ENCODE measurements at places on chromosomes 6 and 20.
A peak's percentile ranks its signal among the peaks of the same experiment; 100 is the strongest.

- DNase-seq, result no peak
Observed at GRCh38 chr6:110408901-110409300, 6.5 kb downstream of the DDO start.

GRCh38 chr6:3822747-3823445 lies 26.3 kb upstream of the FAM50B start:
- no peak for DNase-seq

GRCh38 chr6:139641376-139641775 lies 266.9 kb upstream of the CITED2 start:
- DNase-seq, result no peak

DNA sequence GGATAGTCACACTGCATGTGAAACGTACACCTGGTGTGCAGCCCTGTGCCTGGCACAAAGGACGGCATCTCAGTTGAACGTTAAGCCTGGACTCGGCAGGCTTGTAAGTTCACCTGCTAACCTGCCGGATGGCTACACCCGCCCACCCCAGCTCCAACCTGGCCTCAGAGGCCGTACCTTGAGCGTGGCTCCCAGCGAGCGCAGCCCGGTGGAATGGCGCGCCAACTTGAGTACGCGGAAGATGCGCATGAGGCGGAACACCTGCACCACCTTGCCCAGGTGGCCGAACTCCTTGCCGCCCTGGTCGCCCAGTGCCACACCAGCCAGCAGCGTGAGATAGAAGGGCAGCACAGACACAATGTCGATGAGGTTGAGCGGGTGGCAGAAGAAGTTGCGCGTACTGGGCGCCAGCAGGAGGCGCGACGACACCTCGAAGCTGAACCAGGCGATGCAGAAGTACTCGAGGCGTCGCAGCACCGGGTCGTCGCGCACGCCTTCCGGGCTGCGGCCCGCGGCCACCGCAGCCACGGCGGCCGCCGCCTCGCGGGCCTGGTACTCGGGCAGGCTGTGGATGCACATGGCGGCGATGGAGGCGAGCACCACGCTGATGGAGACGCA lies 3.3 kb downstream of the KCNS1 start:
- no peak for DNase-seq

DNA sequence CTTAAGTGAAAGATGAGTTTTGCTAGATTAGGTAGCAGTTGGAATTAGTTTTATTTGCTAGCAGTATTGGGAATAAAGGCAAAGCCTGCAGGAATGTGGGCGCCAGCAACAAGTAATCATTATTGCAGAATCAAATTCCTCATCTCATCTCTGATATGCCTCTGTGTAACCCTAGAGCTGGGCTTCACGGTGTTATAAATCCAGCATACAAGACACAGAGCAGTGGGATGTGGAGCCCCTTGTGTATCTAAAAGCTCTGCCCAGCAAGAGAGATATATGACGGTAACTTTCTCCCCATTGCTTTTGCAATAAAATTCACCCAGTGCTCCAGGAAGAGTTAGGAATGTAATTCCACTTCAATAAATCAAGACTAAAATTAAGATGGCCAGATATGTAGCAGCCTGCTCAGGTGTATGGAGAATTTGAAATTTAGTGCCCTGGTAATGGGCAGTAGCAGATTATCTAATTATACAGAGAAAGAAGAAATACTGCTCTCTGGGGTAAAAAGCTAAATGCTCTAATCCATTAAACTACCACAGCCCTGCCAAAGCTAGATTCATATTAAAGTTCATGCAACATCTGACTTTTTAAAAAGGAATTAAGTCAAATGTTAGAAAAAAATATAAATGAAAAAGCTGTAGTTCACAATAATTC lies 5.6 kb upstream of the BLOC1S5 start:
- DNase-seq, result no peak

DNA sequence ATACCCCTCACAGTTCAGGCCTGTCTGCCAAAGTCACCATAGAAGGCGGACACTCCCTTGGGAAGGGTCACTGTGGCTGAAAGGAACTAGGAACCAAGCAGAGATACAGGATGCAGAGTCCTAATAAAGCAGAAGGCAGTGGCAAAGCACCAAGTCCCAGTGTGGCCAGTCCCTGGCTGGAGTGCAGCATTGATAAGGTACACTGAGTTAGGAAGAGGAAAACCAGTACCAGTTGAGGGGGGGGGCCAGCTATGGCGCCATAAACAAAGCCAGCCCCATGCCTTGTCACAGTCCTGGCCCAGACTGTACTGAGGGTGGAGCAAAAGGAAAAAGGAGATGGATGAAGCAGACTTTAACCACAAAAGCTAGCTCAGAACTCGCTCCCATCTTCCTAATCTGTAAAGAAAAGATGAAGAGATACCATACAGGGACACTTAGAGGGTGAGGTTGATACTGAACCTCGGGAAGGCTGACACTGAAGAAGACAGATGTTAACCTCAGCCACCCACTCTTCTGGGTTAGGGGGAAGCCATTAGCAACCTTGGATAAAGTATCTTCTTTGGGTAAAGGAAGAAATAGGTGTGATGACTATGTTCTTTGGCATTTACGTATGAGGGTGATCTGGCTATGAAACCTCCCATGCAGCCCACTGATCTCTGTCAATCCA lies 7.8 kb downstream of the ABHD12 start:
- no peak for DNase-seq

DNA sequence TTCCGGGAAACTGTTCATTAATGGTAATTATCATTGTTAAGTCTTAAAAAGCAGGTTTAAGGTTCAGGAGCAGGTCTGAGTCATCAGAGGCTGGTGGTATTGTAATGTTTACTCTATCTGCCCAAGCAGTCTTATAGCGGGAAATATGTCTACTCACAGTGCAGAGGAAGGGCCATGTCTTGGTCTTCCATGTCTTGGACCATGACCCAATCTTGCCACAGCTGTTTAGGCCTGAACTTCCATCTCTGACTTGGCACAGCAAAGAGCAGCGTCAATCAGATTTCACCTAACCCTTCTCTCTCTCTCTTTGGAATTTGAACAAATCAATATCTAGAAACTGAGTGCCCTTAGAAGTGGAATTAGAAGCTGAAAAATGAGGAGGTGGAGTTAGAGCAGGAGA lies 25.8 kb downstream of the SLC2A12 start:
- no peak for DNase-seq

GRCh38 chr6:33028220-33028849 lies 18.9 kb upstream of the HLA-DOA start:
- no peak for DNase-seq

DNA sequence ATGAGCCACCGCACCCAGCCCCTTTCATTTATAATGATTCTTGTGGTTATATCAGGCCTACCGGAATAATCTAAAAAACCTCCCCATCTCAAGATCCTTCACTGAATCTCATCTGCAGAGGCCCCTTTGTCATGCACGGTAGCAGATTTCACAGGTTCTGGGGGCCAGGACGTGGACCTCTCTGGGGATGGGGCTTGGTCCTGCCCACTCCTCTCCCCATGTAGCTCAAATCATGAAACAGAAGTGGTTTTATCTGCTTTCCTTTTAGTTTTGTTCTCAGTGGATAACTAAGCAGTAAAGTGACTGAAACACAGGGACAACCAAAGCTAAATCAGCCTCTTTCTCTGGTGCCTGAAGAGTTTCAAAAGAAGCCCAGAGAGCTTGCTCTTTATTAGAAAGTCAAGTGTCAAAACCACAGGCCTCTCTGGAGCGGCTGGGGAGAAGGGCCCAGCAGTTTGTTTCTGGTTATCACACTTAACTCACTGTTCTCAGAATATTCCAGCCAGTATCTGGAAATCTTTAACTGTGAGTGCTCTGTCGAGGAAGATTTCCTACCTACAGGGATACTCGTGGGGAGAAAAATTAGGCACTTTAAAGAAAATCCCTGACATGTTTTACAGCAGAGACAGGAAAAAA lies 60.6 kb upstream of the FAM184A start:
- no peak for DNase-seq

DNA sequence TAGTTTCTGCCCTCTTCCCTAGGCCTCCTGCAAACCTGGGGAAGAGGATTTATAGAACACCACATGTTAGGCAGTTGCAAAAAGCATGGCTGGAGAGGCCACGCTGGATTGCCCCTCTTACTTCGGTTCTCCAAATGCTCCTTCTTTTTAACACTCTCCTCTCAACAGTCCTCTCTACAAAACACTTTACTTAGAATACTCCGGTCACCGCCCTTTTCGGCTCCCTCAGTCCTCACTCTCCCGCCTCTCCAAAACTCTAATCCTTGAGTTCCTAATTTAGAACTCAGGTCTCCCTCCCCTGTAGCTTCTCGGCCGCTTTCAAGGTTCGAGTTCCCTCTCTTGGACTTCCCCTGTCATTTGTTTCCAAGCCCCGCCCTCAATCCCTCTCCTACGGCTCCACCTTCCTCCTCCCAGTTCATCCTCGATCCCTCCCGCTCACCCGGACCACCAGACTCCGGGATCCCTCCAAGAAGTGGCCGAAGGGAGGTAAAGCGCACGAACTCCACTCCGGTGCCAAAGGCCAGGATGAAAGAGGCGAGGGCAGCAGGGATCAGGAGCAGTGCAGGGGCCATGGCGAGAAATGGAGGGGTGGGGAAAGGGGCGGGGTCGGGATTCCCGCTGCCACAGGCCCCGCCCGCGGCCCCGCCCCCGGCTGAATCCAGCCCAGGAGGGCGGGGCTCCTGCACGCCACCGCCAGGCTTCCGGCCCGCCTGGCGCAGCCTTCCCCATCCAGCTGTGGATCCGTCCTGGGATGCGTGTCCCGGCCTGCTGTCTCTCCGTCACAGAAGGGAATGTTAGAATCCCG lies at the start of gene NRM:
Gene NRM (minus strand): TSS at position 582 of the 805 bp plus-strand sequence. CDS start 10 bp downstream, at position 572.
- DNase-seq, result peak; percentile 47

- no peak for DNase-seq
Observed at GRCh38 chr6:4401408-4402368, 266.3 kb upstream of the ECI2 start.

DNA sequence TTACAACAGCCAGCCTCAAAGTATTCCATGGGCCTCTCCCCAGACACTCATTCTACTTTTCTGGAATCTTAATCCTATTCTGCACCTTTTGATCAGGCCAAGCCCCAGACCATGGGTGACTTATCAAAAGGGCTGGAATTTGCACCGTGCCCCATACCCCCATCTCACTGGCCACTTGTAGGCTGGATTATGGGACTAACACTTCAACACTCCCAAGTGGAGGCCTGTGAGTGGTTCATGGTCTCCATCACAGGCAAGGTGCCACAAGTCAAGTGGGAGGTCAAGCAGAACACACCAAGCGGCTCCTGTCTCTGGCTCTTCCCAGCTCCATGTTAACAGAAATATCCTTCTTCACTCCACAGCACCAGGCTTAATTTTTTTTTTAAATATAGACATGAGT lies 212.3 kb upstream of the HEY2 start:
- DNase-seq, result no peak

GRCh38 chr20:62876902-62877816 lies 15.5 kb upstream of the TCFL5 start:
- DNase-seq, result no peak

All from stimulated activated CD8-positive, alpha-beta memory T cell treated with anti-CD3 and anti-CD28 coated beads, Interleukin-7, amount 100 ng/mL, for 24 hours (primary cell).